ENCODE measurements at places on chromosomes 2 and 18.
A peak's percentile ranks its signal among the peaks of the same experiment; 100 is the strongest.

GRCh38 chr2:111157798-111158197 lies 37.1 kb downstream of the BCL2L11 start:
- DNase-seq = no peak

GRCh38 chr2:221405521-221405920 lies 166.6 kb downstream of the EPHA4 start:
- no peak for DNase-seq

DNA sequence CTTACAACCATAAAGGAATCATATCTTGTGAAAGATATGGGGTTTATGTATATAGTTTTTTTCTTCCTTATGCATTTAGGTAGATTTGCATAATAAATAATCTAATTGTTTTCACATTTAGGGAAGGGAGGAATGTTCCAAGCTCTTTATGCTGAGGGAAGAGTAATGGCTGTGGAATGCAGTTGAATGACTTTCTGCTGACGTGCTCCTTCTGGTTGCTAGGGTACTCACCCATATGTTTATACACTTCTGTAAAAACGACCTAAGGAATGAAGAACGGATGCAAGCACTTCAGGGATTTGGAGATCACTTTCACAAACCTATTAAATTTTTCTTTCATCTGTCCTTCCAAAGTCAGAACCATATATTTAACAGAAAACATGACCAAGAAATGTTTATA lies 29.2 kb upstream of the PPP4R1 start:
- no peak for DNase-seq

DNA sequence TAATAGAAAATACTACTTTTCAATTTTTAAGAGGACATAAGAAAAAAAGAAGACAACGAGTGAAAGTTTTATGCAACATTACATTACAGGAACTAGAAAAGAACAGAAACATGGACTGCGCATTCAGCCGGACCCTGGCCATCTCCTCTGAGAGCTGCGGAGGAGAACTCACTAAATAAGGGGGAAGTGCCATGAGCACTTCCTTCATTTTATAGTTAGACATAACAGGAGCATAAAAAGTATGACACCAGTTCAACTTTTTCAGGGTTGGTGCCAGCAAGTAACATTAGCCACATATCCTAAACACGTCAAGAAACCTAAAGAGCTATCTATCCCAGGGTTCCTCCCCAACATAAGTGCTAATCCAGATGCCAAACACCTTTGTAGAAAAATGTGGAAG lies 78.0 kb upstream of the SERTAD2 start:
- DNase-seq = no peak

- DNase-seq = peak; percentile 60
These were observed 101.4 kb downstream of the HDAC4 start for GRCh38 chr2:239299218-239299939.

GRCh38 chr2:99928470-99929053 lies 213.8 kb downstream of the AFF3 start:
- DNase-seq = no peak
